ENCODE measurements at places on chromosomes 13 and 19. TPM values are rescaled to one million over a fixed set of nuclear protein-coding genes. Genes with fewer than 3 reads are reported as not detected.

DNA sequence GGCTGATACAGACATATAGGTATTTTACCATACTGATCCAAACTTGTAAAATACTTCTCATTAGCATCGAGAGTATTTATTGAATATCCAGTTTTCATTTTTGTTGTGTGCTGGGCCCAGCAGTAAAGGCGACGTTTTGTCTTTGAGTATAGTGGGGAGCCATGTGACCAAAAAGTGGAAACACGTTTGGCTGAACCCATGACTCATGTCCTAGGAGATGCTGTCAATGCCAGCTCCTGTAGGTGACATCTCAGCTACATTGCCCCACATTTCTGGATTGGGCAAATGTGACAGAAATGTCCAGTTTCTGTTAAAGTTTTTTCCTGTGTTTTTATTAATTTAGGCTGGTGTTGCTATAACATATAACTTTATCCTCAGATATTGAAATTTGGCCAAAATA lies 26.1 kb upstream of the GTF3A start:
- no peak for DNase-seq

DNA sequence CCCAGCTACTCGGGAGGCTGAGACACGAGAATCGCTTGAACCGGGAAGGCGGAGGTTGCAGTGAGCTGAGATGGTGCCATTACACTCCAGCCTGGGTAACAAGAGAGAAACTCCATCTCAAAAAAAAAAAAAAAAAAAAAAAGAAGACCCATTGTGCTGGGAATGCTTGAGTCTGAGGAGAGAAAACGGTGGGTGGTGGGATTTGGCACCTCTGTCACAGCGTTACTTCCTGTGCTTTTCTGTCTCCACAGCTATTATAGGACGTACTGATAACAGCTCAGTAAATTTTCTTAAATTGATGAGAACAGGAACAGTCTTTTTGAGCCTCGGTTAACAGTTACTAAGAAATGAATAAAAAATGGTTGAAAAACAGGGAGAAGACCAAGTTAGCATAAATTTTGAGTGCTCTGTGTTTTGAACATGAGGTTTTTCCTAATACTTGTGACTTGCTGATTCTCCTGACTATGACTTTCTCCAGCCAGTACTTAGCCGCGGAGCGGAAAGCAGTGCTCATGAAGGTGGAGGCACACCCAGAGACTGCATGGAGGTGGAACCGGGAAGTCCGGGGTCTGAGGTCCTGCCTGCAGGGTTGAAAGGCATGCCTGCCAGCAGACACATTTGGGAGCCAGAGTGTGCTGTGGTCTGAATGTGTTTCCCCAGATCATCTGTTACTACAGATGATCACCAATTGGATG lies 55.3 kb upstream of the TEX29 start:
- DNase-seq: no peak

- no peak for DNase-seq
Measured at GRCh38 chr19:20664901-20665781, 3.8 kb upstream of the ZNF626 start.

The ZNF429 gene
- polyA plus RNA-seq: 6.3 TPM

The ZNF583 gene
- 1.4 TPM for polyA plus RNA-seq

DNA sequence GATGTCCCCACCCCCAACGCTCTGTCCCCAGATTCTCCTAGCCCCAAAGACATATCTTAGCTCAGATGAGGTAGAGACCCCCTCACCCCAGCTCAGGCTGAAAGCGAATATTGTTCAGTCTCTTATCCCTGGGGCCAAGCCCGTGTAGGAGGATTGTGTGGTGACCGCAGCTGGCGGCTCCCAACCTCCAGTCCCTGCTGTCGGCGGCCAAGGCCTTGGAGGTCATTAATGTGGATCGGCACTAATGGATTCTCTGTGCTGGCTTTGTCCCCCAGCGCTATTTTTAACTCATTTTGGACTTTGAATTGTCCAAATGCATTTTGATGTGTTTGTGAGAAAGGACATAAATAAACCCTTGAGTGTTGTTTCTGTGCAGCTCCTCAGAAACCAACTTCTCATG lies 124.2 kb downstream of the UQCRFS1 start:
- DNase-seq: no peak

- peak; percentile 66 for DNase-seq
Measured at GRCh38 chr19:19145684-19146608, 7.7 kb upstream of the TMEM161A start.

- DNase-seq: no peak
Measured at GRCh38 chr19:10467104-10467706, 36.0 kb downstream of the KEAP1 start.

The SLC10A2 gene
- 2.2 TPM for polyA plus RNA-seq

- DNase-seq: no peak
Measured at GRCh38 chr13:36531746-36532486, 99.6 kb downstream of the CCNA1 start.

GRCh38 chr13:47144782-47145181 lies 247.9 kb upstream of the HTR2A start:
- no peak for DNase-seq

GRCh38 chr19:16525751-16526481 lies 16.3 kb downstream of the CHERP start:
- DNase-seq: no peak

The TEX26 gene
- polyA plus RNA-seq: not detected

DNA sequence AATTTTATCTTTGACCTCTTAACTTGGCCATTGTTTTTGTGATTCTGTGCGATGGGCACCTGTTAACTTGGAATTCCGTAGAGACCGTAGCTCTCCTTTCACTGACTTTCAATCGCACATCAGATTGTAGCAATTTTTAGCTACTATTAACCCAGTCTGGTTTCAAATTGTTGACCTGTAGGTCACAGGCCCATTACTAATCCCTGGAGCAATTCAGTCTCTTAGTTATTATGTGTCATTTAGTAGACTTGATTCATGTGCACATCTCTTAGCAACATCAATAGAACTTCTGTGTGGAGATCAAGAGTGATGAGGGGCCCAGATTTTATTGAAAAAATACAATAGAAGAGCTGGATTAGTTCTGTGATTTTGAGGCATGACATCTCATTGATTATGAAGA lies 549.6 kb upstream of the SLC10A2 start:
- DNase-seq: no peak

- DNase-seq: no peak
Measured at GRCh38 chr19:33280351-33280921, 21.9 kb downstream of the CEBPA start.

DNA sequence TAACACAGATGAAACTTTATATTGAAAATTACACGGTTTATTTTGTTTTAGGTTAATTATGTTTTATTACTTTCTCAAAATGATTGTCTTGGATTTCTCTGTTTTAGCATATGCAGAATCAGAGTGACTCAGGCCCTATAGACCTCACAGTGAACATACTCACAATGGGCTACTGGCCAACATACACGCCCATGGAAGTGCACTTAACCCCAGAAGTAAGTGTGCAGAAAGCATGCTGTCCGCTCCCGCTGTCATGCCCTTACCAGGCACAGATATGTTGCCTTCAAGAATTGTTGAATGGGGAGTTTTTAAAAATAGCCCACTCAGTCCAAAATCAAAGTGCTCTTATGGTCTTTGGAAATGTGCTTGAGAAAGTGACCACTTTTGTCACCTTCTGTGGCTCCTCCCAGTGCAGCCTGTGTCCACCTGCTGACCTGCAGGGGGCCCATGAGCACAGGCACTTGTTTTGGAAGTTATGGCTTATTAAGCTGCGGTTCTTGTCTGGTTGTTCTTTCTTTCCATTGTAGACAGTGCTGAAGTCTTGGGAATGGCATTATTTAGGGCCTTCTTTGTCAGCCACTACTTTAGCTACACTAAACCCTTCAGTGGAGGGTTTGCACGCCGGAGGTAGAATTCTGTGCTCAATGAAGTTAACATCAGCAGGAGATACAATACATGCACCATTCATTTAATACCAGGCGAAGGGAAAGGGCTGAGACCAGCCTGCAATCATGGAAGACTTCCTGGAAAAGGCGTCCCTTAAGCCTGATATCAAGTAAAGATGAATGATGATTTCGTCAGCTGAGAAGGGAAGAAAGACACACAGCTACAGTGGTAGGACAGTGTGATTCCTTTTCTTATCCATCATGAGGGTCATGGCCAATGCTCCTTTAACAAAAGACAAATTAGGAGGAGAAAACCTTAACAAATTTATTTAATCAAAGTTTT lies 36.7 kb downstream of the CUL4A start:
- no peak for DNase-seq

The CLIP3 gene
- polyA plus RNA-seq: 7.3 TPM

GRCh38 chr19:33226550-33227241 lies 1.0 kb upstream of the SLC7A10 start:
- peak; percentile 89 for DNase-seq

DNA sequence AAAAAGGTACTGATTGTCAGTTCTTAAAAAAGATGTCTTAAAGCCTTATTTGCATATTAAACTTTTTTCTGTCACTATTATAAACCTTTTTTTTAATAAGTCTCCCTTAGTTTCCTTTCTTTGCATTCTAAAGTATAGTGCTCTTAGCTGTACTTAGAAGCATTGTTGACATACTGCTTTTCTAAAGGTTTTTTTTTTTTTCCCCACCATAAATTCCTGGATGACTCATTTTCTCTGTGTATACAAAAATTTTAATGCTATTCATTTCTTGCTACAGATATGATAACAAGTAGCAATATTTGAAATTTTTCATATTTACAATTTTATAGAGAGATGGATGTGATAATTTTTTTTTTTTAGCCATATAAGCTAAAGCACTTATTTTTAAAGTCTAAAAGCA lies 43.5 kb downstream of the METTL21C start:
- DNase-seq: peak; percentile 31

The RFC3 gene
- 2.2 TPM for polyA plus RNA-seq

The LILRA1 gene
- 0.30 TPM for polyA plus RNA-seq

The TRMT1 gene
- 18.6 TPM for polyA plus RNA-seq

- DNase-seq: no peak
Measured at GRCh38 chr13:113437408-113438010, 15.8 kb downstream of the ADPRHL1 start.

The GJA3 gene
- 0.01 TPM for polyA plus RNA-seq

DNA sequence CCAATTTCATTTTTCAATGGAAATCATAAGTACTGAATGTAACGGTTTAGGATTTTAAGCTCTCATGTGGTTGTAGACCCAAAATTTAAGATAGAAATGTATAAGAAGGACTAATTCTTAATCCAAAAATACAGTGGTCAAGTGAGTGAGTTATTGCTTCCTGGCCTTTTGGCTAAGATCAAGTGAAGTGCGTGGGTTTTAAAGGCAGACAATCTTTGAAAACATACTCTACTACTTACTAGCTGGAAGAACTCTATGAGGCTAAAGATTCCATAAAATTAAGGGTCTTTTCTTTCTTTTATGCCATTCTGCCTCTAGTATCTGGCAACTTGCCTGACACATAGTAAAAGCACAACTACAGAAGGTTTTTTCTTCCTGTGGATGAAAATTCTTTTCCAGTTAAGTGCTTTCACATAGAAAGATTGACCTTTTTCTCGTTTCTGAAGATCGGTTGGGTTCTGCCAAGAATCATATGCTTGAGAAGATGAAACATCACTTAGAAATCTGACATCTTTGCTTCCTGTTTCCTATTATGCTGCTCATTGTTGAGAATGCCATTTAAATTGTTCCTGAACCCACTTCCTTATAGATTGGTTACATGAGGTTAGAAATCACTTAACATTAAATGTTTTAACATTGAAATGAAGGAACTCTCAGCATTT lies 26.4 kb upstream of the SCEL start:
- DNase-seq: no peak

The CPAMD8 gene
- polyA plus RNA-seq: 7.1 TPM

GRCh38 chr19:1076951-1077350 lies 10.0 kb downstream of the ARHGAP45 start:
- DNase-seq: peak; percentile 90

DNA sequence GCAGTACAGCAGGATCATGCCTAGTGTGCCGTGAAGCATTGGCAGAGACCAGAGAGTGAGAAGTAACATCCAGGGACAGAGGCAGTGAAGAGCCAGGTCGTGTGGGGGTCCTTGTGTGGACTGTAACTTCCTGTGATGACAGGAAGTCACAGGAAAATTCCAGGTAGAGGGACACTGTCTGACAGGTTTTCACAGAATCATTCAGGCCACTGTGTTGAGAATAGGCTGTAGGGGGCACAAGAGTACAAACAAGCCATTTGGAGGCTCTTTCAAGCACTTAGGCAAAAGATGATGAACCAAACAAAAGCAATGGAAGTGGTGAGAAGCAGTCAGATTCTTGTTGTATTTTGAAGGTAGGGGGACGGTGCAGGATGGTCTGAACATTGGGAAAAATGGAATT lies 46.4 kb downstream of the N4BP2L1 start:
- peak; percentile 62 for DNase-seq

- no peak for DNase-seq
Measured at GRCh38 chr19:10691883-10692282, 9.4 kb upstream of the QTRT1 start.

DNA sequence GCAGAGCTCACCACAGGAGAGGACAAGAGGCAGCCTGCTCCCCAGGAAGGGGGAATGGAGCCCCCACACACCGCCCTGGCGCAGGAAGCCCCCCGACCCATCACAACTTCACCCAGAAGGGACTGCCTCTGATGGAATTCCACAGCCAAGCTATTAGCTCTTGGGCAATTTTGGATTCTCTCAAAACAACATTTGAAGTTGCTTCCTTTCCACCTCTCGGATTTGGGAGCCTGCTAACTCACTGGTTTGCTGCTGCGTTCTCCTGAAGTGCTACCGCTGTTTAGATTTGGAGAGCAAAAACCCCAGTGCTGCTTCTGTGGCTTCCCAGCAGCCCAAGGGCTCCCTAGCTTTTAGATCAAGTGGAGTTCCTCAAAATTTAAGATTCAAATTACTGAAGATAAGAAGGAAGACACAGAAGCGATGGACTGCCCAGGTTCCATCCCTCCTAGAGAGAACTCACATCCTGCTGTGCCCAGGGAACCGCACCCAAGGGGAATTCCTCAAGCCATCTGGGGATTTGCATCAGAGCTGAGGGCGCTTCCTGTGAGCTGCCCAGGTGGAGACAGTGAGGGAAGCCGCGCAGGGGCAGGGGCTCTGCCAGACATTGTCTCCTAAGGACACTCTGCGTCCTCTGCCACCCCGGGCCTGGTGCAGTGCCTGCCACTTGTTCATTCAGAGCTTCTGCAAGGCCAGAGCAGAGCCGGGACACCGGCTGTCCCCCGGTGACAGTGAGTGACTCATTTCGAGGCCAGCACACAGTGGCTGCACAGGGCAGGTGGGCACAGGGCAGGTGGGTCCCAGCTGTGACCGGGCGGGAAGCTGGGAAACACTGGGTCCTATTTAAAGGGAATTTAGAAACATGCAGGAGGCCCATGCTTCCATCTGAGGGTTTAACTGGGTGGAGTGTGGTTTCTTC lies 45.5 kb downstream of the COL4A1 start:
- DNase-seq: no peak

The PSG3 gene
- not detected for polyA plus RNA-seq
